GM20000 (cell line): ENCODE measurements at places on chromosomes 11 and 22.

- DNase-seq = no peak
Measured at GRCh38 chr11:32849761-32850160, 20.0 kb downstream of the PRRG4 start.

- DNase-seq = no peak
Measured at GRCh38 chr11:34640924-34641275, 20.0 kb downstream of the EHF start.

DNA sequence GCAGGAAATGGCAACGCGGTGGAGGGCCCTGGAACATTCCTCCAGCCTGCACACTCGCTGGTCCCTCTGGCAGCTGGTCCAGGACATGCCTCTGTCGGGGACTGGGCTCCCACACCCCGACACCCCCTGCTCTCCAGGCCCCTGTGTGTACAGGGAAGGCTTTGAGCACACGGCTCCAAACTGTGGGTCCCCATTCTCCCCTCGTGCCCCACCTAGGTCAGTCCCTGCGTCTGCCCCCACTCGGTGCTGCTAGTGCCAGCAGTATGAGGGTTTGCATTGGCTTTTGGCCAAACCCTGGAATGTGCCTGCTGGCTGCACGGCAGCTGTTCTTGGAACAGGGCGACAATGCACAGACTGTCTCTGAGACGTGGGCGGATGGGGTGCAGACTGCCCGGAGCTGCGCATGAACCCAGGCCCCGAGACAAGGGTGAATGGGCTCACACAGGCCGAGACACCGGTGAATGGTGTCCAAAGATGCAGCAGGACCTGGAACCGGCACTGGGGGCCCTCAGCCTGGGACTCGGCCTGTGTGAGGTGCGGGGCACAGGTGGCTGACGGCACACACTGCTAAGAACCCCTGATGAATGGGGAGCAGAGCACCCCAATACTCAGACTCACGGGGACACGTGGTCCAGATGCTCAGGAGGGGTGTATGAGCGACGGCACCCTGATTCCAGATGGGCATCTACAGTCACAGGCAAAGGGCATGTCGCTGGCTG is 7.5 kb upstream of the SYT8 start:
- no peak for DNase-seq

- no peak for DNase-seq
Measured at GRCh38 chr22:30167734-30168133, 78.8 kb downstream of the LIF start.
